ENCODE measurements at places on chromosomes 12 and 14.

GRCh38 chr12:25438638-25439037 is 114.4 kb downstream of the LMNTD1 start:
- DNase-seq, result no peak

DNA sequence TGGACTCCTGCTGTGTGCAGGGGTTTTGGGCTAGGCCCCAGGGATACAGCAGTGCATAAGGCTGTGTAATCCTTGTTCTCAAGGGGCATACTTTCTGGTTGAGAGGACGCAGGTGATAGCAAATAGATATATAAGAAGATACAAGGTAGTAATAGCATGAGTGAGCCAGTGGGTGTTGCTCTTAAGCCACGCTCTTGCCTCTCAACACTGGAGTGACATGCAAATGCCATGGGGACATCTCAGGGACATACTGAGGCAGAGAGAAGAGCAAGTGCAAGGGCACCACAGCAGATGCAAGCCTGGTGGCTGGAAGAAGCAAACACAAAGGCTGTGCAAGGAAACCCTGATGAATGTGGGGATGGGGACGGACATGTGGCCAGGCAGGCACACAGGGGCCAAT is 223.3 kb downstream of the CHST11 start:
- DNase-seq, result no peak

GRCh38 chr14:96629082-96629481 is 126.9 kb downstream of the PAPOLA start:
- DNase-seq, result no peak

- no peak for DNase-seq
Observed at GRCh38 chr12:104568935-104569334, 112.2 kb downstream of the CHST11 start.

GRCh38 chr12:112001576-112001975 is 11.4 kb downstream of the TMEM116 start:
- DNase-seq, result no peak

- no peak for DNase-seq
Observed at GRCh38 chr12:48473061-48473460, 702 bp downstream of the ANP32D start.

DNA sequence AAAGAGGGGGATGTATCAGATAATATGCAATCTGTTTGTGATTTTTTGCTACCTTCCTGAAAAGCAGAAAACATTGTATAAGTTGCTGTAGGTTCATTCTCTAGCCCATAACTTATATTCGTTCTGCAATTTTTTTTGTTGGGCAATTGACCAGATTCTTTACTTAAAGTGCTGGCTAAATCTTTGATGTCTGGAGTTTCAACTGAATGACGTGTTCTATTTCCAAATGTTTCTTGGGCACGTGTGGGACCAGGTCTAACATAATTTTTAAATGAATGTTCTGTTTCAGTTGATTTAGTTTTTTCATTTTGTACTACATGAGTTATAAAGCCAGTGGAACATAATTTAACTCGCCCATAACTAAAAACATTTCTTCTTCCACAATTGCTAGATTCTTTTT is 3.8 kb downstream of the MLH3 start:
- no peak for DNase-seq

DNA sequence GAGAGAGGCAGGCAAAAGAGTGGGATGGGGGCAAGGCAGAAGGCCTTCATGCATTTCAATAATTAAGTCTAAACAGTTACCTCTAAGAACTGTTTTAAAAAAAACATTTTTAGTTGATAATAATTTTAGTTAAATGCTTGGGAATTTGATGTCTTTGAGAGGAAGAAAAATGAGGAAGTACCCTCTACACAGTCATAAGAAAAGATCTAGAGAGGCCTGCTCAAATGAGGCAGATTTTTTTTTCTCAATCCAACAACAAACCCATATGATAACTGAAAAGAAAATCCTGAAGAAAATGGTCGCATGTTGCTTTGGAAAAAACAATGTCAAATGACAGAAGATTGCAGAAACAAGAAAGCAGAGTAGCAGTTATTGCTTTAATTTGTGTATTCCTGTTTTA is 25.6 kb downstream of the SINHCAF start:
- no peak for DNase-seq

DNA sequence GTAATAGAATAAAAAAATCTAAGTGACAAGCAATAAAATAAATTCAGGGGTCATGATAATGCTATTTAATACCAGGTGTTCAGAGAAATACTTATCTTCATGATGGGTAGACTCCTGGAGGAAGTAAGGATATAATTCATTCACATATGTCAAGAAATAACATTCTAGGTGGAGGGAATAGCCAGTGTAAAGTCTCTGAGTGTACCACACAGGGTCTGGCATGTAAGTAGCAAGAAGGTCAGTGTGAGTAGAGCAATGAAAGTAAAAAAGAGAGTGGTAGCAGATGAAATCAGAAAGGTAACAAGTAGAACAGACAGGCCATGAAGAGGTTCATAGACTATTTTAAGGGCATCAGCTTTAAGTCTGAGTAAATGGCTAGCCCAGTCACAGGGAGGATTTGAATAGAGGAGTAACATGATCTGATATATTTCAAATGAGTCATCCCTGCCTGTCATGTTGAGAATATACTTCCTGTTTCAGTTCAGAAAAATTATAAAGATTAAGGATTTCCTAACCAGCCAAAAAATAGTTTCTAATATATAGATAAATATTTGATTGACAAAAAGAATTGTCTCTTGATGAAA is 519.9 kb downstream of the C12orf50 start:
- DNase-seq, result no peak

GRCh38 chr14:105042813-105043212 is 21.9 kb upstream of the CDCA4 start:
- DNase-seq, result no peak

GRCh38 chr14:22427771-22428231 is 161.2 kb downstream of the DAD1 start:
- DNase-seq, result no peak

DNA sequence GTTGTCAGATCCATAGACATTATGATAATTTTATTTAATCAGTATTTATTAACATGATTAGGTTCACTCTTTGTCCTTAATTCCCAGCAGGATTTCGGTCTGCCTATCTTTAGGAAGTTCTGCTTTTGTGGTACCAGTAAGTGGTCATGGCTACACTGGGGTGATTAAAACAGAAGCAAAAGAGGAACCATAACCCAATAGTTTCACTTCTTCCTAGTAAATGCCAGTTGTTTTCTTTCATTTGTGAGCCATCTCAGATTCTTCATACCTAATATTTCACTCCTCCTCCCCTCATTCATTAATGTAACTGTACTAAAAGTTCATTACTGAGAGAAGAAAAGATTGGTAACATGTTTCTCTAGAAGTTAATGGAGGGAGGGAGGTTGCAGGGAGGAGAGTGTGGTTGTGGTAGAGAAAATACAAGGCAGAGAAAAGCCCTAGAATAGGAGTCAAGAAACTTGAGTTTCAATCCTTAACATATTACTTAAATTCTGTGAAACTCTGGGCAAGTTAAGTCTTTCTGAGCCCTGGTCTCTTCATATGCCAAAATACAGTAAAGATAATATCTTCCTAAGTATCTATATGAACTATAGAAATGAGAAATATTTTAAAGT is 101.2 kb downstream of the PEBP1 start:
- DNase-seq, result no peak

- DNase-seq, result no peak
Observed at GRCh38 chr12:2498964-2499500, 295.7 kb upstream of the FKBP4 start.

GRCh38 chr12:124517260-124518050 is 50.0 kb downstream of the NCOR2 start:
- DNase-seq, result no peak

DNA sequence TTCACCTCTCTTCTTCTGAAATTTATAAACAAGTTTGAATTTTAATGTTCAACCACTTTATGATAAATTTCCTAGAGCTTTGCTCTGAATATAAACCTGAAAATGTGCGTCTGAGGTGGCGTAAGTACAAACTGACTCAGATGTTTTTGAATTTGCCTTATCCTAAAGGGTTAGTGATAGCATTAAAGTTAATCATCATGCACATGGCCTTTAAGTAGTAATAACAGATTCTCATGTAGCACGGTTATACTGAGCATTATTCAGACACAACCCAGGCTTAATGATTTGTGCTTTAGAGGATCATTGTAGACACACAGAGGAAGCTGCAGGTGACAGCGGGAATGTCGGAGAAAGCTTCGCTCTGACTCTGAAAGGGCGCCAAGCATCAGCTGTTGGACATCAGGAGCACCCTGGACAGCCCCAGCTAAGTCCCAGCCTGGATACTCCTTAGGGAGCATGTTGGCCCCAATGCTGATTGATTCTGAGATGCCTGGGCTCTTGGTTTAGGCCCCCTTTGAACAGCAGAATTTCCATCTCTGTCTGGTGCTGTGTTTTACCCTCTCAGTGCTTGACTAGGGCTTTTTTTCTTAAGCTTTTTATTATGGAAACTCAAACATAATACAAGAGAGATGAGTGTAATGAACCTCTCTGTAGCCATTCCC is 91.1 kb downstream of the PLXNC1 start:
- DNase-seq, result no peak

DNA sequence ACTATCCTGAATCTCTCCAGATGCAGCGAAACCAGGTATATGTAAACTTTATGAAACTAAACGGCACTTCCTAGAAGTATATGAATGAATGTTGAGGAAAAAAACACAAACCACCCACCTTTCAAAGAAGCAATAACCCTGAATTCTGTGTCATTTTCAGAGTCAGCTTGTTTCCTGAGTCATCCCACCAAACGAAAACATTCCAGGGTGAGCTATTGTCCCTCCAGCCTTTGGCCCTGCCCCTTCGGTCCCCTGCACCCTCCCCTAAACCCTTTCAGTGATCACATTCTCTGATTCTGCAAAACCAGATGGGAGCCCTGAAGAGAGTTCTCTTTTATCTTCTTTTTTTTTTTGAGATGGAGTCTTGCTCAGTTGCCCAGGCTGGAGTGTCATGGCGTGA is 202.6 kb upstream of the ALG10B start:
- no peak for DNase-seq

DNA sequence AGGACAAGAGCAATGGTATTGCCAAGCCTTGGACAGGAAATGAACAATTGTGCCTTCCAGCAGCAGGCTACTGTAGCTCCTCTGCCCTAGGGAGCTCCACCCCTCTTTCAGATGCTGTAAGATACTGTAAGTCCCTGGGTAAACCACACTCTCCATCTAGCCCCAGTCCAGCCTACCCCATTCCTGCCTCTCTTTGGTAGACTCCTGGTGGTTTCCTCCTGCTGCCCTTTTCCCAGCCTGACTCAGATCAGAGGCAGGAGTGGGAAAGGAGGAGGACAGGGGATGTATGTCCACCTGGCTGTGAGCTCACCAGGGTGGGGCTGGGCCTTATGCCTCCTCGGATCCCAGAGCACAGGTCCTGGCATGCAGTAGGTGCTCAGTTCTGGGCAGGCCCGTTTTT is 174.6 kb downstream of the ESRRB start:
- no peak for DNase-seq

- DNase-seq, result no peak
Observed at GRCh38 chr14:35699791-35700444, 109.2 kb downstream of the RALGAPA1 start.

GRCh38 chr14:75120541-75121291 is 6.1 kb downstream of the NEK9 start:
- DNase-seq, result no peak

GRCh38 chr14:23883684-23884540 is 69.7 kb upstream of the DHRS4 start:
- no peak for DNase-seq

DNA sequence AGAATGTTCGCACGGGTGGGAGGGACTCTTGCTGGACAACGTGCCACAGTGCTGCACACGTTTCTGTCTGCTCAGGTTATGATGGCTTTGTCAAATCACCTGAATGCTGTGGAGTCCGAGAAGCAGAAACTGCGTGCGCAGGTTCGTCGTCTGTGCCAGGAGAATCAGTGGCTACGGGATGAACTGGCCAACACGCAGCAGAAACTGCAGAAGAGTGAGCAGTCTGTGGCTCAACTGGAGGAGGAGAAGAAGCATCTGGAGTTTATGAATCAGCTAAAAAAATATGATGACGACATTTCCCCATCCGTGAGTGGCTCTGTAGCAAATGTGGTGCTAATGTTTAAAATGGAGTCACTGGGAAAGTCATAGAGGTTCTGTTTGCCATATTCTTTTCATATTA is 28.5 kb downstream of the KLC1 start:
- no peak for DNase-seq

DNA sequence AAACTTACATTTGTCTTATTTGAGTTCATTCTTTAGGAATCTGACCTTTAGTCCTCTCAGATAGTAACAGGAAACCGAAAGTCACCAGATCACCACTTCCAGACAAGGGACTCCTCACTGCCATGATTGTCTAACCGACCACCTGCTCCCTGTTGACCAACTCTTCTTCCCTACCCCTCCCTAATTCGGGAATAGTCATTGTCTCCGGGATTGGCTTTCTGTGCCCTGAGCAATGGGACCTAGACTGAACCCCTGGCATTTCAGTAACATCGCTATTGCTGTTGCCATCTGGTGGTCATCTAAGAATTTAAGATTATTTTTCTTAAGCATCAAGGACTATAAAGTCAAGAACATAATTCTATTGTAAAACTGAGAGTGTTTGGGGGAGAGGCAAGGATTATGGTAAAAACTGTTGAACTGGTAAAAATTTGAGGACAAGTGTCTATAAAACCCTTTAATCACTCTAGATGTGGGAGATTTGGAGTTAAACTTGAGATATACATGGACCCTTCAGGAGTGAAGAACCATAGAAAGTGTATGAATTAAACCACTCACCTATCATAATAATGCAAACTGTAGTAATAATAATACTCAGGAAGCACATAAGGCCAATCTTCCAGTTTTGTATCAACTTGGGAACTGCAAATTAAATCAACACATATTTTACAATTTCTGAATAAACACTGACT is 6.3 kb downstream of the CLEC2A start:
- DNase-seq, result no peak

GRCh38 chr14:105471297-105471821 is 3.3 kb upstream of the CRIP2 start:
- no peak for DNase-seq

GRCh38 chr14:24232645-24233537 is at the start of gene GMPR2:
Gene GMPR2 (plus strand): TSS chr14:24232929. CDS start chr14:24233254, 325 bp downstream.
- no peak for DNase-seq

GRCh38 chr12:53601296-53601847 is 24.8 kb downstream of the ATF7 start:
- DNase-seq, result no peak

DNA sequence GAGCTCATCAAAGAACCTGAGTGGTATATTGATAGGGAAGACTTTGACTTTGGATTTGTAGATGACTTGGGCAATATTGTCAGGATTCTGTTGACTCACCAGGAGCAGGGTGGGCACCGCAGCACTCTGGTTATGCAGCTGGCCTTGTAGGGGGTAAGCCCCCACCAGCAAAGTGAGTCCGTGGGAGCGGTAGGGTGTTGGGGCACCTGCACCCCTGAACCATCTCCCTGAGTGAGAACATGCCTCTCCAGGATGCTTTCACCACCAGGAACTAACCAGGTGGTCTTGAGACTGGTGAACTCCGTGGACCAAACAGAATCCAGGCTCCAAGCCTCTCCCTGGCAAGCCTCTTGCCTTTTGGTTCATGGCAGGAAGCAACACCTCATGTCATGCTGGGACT is 44.0 kb upstream of the EIF5 start:
- no peak for DNase-seq

DNA sequence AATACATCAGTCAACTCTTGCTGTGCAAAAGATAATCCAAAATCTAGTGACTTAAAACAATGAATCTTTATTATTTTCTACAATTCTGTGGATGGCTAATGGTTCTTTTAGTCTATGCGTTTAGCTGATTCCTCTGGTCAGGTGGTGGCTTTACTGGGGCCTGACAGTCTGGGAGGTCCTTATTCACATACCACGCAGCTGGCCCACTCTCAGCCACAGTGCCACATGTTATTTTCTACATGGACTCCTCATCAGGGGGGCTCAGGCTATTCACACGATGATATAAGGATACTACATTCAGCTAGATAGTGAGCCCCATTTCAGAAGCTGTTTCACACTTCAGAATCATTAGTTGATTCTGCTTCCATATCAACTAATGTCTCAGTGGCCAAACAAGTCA is 287.5 kb upstream of the MGAT4C start:
- DNase-seq, result no peak
